ENCODE measurements at places on chromosomes 11 and 22.

DNA sequence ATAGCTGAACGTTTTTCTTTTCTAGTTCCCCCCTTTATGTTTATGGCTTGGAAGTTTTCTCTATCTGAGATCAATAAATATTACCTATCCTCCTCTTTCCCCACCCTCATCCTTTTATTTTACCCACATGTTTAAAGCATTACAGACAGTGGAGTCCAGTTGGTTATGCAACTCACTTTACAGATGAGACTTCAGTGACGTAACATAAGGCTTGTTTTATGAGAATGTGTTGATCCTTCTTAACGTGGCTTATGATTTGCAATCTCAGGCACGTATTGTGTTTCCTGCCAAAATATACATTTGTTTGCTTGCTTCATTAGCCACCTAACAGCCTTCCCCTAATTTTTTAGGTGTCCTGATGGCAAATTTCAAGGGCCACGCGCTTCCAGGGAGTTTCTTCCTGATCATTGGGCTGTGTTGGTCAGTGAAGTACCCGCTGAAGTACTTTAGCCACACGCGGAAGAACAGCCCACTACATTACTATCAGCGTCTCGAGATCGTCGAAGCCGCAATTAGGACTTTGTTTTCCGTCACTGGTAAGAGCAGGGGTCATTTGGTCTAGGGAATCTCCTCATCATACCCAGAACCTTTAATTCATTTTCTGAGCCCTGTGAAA lies 36.6 kb downstream of the TMEM45B start:
- DNase-seq, result peak; percentile 36

- peak; percentile 34 for DNase-seq
Measured at GRCh38 chr11:106077609-106078455, at the start of gene AASDHPPT. Gene AASDHPPT (plus strand): TSS chr11:106077662. CDS start chr11:106077711, 49 bp downstream.

- no peak for DNase-seq
Measured at GRCh38 chr11:130718120-130718519, 198.2 kb downstream of the SNX19 start.

DNA sequence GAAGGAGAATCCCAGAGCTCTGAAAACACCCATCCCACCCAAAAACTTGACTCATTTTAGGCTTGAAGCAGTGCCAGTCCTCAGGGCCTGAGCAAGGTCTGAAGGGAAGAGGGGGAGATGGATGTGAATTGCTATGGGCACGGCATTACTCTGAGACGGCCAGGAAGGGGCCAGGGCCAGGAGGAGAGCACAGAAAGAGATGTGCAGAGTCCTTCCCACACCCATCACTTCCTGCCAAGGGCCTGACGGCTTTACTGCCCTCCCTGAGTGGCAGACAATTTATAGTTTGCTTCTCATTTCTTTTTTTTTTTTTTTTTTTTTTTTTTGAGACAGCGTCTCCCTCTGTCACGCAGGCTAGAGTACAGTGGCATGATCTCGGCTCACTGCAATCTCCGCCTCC lies 22.5 kb downstream of the TAB1 start:
- no peak for DNase-seq

DNA sequence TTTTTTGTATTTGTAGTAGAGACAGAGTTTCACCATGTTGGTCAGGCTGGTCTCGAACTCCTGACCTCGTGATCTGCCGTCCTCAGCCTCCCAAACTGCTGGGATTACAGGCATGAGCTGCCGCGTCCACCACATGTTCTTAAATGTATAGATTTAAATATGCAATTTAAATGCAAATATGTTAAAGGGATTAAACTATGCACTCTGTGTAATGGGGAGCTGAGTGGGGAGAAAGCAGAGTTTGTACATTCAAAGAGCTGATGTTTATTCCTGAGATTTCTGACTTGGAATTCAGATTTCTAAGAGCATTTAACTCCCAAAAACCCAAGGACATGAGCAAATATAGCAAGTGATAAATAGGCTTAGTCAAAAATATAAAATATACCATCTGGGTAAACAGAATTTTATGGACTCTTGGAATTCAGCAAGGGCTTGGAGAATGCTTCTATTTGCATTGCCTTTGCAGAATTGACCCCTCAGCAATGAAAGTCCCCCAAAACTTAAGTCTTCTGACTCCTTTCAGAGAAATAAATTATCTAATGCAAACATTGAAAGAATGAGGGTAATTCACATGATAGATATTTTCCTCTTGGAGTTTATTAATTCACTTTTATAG lies 170.6 kb downstream of the LUZP2 start:
- no peak for DNase-seq

DNA sequence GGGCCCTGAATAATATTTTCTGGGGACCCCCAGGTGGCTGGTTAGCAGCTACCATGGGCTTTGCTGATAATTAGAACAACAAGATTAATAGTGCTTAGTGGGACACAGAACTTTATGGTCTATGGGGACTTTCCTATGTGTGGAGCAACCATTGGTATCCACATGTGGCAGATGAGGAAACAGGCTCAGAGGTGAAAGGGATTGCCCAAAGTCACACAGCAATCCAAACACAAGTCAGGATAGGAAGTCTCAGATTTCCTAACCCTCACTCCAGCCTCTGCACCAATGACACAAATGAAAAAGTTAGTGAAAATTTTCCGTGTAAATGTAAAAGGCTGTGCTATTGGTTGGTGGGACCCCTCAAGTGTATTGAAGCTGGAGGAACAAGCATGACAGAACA lies 15.3 kb upstream of the SLCO2B1 start:
- no peak for DNase-seq

GRCh38 chr11:47589584-47589976 lies 3.1 kb downstream of the FAM180B start:
- no peak for DNase-seq

DNA sequence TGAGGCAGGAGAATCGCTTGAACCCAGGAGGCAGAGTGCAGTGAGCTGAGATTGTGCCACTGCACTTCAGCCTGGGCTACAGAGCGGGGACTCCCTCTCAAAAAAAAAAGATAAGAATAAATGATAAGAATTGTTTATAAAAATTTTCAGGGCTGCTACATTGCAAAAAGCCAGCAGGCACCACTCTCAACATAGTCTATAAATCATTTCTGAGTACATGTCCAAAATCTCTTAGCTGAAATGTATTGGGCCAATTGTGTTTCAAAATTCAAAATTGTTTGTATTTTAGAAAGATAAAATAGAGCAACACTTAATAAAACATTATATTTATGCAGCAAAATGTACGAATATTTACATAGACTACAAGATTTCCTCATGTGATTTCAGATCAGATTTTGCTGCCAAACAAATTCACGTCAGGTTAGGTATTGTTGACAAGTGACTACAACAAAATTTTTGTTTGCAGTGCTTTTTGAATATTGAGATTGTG lies 13.9 kb downstream of the PGR start:
- no peak for DNase-seq

GRCh38 chr11:64173616-64174355 lies 7.9 kb upstream of the MACROD1 start:
- no peak for DNase-seq

- DNase-seq, result peak; percentile 83
Measured at GRCh38 chr11:9688716-9689511, 25.0 kb downstream of the SWAP70 start.

- peak; percentile 86 for DNase-seq
Measured at GRCh38 chr11:68121067-68121899, at the start of gene CHKA. Gene CHKA (minus strand): TSS chr11:68121388. CDS start chr11:68121177, 211 bp downstream.

- DNase-seq, result no peak
Measured at GRCh38 chr11:44351006-44351660, 41.2 kb upstream of the ALX4 start.

- DNase-seq, result peak; percentile 80
Measured at GRCh38 chr11:73647459-73648100, 1.2 kb downstream of the PLEKHB1 start.

DNA sequence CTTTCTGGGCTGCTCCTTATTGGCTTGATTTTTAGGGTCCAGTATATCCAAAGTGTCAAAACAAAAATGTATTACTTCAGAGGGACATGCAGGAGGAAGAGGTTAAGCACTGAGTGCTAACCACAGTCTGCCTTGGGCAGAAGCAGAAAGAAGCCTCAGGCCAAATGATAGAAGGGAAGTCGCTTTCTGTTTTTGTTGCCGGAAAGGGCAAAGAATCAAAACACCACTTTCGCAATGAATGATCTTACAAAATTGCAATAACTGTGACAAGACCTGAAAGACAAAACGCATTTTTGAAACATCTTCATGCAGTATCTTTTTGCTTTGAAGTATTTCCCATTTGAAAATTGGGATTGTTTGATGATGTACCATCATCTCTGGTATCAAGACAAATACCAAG lies 70.1 kb upstream of the PICALM start:
- no peak for DNase-seq

DNA sequence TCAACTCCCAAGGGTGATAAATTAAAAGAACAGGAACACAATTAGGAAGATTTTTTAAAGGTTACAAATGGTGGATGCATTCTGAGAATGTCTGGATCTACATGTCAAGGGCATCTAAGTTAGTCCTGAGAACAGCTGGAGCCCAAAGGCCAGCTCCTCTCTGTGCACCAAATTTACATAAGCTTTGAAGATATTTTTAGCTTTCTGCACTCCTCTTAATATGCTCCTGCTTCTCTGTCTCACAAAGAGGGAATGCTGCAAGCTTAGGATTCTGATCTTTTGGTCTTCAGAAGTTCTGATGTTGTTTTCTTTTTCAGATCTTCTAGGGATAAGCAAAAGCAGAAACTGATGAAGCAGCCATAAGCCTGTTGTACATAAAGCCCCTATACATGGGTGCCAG lies 309.8 kb upstream of the NCAM1 start:
- no peak for DNase-seq

DNA sequence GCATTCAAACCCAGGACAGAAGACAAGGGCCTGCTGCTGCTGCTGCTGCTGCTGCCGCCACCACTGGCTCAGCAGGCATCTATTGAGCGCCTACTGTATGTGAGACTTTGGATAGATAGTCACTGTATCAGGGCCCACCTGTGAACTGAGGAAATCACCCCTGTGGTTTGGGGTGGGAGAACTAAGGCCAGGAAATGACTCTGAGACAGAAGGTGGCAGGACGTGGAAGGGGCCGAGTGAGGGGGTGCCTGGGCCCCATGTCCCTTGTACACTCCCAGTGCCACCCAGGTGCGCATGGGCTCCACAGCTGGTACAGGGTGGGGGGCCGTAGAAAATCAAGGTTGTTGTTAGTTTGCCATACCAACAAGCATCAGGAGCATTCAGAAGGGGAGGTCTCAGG lies 50.6 kb downstream of the ARHGAP8 start:
- no peak for DNase-seq

DNA sequence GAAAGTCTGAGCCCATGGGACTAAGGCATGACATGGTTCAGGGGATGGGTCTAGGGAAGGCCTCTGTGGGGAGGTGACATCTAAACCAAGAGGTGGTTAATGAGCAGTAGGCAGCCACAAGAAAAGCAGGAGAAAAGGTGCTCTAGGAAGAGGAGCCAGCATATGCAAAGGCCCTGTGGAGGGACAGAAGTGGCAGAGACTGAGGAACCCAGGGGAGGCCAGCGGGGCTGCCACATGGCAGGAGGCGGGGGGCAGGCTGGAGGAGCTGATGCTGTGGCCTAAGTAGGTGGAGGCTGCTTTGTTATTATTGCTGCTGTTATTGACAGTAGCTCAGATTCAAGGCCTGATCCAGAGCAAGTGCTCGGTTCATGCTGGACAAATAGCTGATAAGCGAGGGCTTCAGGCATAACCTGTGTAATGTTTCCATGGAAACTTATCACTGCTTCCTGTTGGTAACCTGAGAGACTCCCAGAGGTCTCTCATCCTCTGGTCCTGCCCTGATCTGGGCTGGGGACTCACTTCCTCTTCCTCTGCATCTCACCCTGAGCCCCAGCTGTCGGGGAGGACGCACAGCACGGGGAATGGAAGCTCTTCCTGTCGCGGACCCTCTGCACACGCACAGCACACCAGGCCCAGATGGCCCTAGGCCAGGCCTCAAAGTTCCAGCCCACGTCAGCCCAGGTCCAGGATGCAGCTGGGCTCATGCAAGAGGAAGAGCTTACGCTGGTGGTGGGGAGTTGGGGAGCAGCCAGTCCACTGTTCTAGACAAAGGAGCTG lies 75.2 kb upstream of the TP53I11 start:
- no peak for DNase-seq

DNA sequence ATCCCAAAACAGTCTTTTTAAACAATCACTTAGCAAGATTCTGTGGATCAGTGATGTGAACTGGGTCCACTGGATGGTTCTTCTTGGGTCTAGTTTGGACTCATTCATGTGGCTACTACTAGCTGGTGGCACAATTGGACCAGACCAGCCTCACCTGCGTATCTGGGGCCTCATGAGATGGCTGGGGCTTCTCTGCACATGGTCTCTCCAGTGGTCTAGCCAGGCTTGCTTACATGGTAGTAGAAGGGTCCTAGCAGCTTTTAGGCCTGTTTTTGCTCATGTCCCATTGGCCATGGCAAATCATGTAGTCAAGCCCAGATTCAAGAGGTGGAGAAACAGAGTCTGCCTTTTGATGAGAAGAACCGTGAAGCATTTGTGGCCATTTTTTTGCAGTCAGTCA lies 94.0 kb downstream of the RRAS2 start:
- no peak for DNase-seq

- no peak for DNase-seq
Measured at GRCh38 chr11:1015826-1016545, 20.5 kb downstream of the MUC6 start.

Measured in AG10803 (cell line).